ENCODE measurements at places on chromosomes 5 and 9. TPM values are rescaled to one million over a fixed set of nuclear protein-coding genes. Genes with fewer than 3 reads are reported as not detected.

The ZNF618 gene
- 13.6 TPM for total RNA-seq

The HTR1A gene
- 1.1 TPM for total RNA-seq

DNA sequence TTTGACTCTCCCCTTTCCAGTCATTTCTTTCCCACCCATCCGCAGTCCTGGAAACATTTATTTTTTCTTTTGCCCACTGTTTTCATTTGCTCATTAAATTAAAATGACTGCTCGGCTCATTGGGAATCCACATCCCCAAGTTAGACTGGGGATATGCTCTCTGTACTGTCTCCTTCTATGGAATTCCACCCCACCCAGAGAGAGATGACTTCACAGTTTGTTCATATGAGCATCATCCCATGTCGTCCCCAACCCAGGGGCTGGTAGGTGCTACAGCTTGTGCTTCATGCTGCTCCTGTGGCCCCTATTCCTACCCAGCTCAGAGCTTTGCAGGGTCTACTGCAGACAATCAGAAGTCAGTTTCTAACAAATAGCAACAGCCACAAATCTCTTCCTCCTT, 16.5 kb upstream of the RARS1 start:
- DNase-seq = no peak
- peaks cover 12% of the 10 kb centered on the region for H3K36me3 ChIP-seq
- H3K27me3 ChIP-seq = no peaks in the 10 kb centered on the region
- H3K4me1 ChIP-seq = no peaks in the 10 kb centered on the region
- no peak overlapping the region for H3K4me3 ChIP-seq

- no peak overlapping the region for H3K27ac ChIP-seq
- H3K4me1 ChIP-seq = no peaks in the 10 kb centered on the region
- no peak overlapping the region for H3K4me3 ChIP-seq
- no peaks in the 10 kb centered on the region for H3K27me3 ChIP-seq
These were observed 5.2 kb upstream of the FCN1 start for GRCh38 chr9:134922932-134923240.

DNA sequence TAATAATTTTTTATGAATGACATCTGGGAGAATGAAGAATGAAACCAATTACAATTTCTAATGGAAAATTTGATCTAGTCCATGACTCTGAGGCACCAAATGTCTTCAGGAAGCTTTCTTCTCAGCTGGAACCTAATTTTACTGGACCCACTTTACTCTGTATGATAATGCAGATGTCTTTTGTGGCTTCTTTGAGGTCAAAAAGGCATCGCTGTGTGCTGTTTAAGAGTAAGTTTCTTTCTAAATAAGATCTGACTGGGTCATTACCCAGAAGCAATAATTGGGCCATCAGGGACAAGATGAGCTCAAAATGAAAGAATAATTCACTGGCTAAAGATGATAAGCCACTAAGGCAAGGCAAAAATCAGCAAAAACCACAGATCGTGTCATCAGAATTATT, 633.4 kb downstream of the PSAT1 start:
- H3K4me1 ChIP-seq = no peaks in the 10 kb centered on the region
- H3K27me3 ChIP-seq = no peaks in the 10 kb centered on the region
- no peak for DNase-seq
- no peak overlapping the region for H3K4me3 ChIP-seq
- no peak overlapping the region for H3K27ac ChIP-seq

GRCh38 chr9:524008-524407, 309.3 kb downstream of the DOCK8 start:
- no peak overlapping the region for H3K27ac ChIP-seq
- no peak for DNase-seq
- H3K27me3 ChIP-seq = no peaks in the 10 kb centered on the region
- no peak overlapping the region for H3K4me3 ChIP-seq

- H3K4me3 ChIP-seq = no peak overlapping the region
- no peaks in the 10 kb centered on the region for H3K36me3 ChIP-seq
- no peaks in the 10 kb centered on the region for H3K4me1 ChIP-seq
These were observed 15.6 kb upstream of the EPB41L4A start for GRCh38 chr5:112434641-112435040.
